Motor neuron (in vitro differentiated cells): ENCODE measurements at places on chromosomes 5 and 9.
A peak's percentile ranks its signal among the peaks of the same experiment; 100 is the strongest.

DNA sequence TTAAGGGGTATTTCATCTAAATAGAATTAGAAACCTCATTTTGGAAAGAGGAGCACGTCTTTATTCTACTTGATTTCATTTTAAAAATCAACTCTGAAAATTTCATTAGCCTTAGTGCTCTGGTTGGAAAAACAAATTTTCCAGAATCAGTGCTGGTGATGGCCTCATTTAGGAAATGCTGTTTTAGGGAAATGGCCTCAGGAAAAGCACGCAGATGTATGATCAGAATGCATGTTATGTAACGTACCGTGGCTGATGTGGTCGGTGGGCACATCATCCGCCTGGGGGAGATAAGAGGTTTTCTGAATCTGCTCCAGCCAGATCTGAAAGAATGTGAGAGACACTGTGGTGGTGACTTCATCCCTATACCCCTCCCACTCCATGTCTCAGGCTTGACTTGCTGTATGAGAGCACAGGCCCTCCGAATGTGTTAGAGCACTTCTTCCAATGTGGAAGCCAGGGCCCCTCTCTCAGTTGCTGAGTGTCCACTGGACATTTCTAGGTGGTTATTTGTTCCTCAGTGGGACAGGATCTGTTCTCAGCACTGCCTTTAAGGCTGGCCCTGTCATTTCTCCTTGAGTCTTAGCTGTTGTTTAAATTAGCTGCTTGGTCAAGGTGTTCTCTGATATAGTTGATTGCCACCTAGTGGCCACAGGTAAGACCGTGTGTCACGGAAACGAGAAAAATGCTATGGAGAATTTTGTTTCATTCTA is 96.5 kb downstream of the ARHGAP26 start:
- ATAC-seq, result peak; percentile 78

DNA sequence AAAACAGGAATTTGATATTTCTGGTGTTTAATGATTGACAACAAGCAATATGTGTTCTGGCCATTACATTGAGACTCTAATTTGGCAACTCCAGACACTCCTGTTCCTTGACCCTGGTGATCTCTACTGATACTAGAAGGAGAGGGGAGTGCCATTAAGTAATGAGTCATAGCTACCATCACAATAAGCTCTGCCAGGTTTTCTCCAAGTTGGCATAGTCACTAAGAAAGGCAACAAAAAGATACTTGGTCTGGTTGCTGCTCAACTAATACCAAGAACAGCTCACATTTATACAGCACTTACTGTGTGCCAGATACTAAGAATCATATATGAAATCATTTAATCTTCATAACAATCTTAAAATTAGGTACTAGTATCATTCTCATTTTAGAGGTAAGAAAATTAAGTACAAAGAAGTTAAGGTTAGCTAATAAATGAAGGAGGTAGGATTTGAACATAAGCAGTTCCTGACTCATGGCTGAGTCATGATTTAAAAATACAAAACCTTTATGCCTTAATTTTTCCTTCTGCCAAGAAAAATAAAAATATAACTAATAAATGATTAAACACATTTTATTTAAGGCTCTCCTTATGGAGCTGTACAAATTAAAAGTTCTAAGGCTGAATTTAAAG is 19.9 kb upstream of the PRXL2C start:
- no peak for ATAC-seq

- ATAC-seq, result no peak
These were observed 5.9 kb downstream of the TEX10 start for GRCh38 chr9:100346836-100347235.

- no peak for ATAC-seq
These were observed 6.6 kb upstream of the FAT2 start for GRCh38 chr5:151597749-151598148.

DNA sequence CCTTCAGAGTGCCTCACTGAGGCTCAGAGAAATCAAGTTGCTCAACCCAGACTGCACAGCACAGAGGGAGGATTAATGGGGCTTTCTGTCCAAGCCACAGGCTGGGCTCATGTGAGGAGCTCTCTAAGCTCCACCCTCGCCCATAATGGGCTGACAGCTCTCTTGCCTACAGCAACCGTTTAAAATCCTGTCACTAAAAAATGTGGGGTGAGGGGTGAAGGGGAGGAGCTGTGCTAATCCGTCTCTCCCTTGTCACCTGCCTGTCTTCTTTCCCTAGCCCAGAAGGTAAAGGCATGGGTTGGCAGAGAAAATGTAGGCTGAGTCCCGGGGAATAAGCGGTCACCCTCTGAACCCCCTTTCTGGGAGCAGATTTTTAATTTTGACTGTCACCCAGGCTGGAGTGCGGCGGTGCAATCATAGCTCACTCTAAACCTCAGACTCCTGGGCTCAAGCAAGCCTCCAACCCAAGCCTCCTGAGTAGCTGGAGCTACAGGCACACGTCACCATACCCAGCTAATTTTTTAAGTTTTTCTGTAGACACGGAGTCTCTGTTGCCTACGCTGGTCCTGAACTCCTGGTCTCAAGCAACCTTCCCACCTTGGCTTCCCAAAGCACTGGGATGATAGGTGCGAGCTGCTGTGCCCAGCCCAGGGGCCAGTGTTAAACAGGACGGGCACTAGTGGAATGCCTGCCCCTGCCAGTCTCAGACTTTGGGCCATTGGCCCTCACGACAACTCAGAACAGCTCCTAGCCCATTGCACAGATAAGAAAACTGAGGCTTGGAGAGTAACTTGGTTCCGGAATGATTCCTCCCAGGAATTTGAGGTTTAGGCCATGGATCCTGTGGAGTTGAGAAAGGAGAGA is 89.5 kb downstream of the LMX1B start:
- peak; percentile 44 for ATAC-seq

DNA sequence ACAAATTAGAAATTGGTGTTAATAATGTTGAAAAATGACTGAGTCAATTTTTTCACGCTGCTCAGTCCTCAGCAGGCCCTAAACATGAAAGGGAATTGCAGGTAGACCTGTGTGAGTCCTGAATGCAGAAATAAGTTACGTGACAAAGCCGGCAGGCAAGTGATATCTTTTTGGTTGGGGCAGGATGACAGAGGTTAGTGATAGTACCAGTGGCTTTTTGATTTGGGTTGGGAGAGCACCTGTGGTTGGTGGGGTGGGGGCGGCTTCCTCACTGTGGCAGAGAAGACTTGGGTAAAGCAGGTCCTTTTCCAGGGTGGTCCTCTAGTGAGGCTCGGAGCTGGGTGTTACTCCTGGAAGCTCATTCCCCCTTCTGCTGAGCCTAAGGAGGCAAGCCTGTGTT is 164.7 kb downstream of the TMEM167A start:
- ATAC-seq, result no peak

- ATAC-seq, result no peak
These were observed 25.2 kb upstream of the CNOT6 start for GRCh38 chr5:180468732-180469585.

- ATAC-seq, result peak; percentile 86
These were observed at the start of gene IL11RA for GRCh38 chr9:34651876-34652601. IL11RA (plus strand) TSS chr9:34652185; CDS start chr9:34655218, 3,033 bp downstream.

GRCh38 chr5:153636670-153637451 is 146.4 kb downstream of the GRIA1 start:
- no peak for ATAC-seq

DNA sequence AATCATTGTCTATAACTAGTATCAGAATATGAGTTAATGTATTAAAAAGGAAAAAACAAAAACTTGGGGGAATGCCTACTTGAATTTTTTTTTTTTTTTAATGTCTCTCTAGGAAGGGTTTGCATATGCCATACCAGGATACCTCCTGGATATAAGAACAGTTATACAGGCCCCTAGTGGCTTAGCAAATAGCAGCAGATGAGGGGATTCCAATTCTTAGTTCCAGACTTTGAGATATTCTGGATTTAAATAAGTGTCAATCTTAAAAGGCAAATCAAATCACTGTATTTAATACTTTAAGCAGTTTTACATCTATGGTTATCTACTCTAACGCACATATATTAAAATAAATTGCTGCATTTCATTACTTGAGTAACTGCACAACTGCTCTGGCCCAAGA is 1055.5 kb upstream of the DMAC1 start:
- no peak for ATAC-seq
